ENCODE measurements at places on chromosomes 3 and 15.
A peak's percentile ranks its signal among the peaks of the same experiment; 100 is the strongest.

GRCh38 chr3:4233488-4233887, 69.7 kb upstream of the SETMAR start:
- DNase-seq, result no peak

- no peak for DNase-seq
These were observed 37.5 kb downstream of the NBEAL2 start for GRCh38 chr3:47016934-47017435.

DNA sequence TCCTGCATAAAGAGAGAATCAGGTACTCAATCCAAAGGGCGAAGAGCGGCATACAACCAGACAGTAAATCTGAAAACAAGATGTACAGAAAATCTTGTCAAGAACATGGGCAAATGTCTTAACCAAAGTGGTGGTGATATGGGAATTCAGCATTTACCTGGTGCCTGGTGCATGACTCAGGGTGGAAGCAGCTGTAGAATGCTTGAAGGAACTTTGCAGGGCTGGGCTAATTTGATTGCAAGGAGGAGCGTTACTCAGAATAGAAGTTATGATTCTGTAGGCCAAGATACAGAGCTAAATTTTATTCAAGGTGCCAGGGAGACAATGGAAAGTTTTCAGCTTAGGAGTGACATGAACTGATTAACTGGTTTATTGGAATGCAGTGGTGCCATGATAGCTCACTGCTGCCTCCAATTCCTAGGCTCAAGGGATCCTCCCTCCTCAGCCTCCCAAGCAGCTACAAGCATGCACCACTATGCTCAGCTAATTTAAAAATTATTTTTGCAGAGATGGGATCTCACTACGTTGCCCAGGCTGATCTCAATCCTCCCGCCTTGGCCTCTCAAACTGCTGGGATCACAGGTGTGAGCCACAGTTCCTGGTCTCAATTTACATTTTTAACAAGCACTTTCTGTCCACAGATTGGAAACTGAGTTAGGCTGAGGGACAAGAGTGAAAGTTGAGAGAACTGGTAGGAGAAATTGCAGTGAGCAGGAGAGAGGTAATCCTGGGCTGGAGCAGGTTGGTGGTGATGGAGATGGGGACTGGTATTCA, 91.5 kb upstream of the TBC1D5 start:
- no peak for DNase-seq

- DNase-seq, result no peak
These were observed 19.2 kb upstream of the MUSTN1 start for GRCh38 chr3:52854013-52854412.

- no peak for DNase-seq
These were observed 214.4 kb downstream of the THSD4 start for GRCh38 chr15:71329497-71330260.

DNA sequence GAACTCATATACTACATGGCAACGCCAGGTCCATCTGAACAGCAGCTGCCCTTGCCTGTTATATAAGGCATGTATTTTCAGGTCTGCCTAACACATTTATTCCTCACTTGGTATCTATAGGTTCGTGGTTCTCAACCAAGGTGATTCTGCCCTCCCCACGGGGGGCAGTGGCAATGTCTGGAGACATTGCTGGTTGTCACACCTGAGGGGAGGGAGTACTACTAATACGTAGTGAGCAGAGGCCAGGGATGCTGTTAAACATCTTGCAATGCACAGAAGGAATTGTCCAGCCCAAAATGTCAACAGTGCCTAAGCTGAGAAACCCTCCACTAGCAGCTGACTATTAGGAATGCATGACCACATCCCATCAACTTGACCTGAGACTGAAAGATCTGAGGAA, 32.6 kb downstream of the ADAMTS9 start:
- DNase-seq, result no peak

DNA sequence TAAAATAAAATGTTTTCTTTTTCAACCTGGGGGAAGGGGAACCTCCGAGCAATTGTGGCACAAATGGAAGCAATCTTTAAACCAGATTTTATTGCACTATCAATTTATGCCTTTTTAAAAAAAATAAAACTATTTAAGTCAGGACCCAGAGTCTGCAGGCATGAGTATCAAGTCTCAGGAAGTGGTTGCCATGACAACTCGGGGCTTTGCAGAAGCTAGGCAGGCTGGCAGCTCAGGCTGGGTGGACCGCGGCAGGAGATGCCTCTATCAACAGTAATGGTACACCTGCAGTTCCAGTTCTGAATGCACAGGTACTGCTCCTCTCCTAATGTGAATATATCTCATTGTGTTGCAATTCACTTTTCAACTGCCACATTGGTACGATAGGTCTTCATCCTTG, 447.7 kb downstream of the GABRG3 start:
- peak; percentile 34 for DNase-seq

- DNase-seq, result peak; percentile 40
These were observed 28.4 kb upstream of the SMAD3 start for GRCh38 chr15:67036775-67037555.

DNA sequence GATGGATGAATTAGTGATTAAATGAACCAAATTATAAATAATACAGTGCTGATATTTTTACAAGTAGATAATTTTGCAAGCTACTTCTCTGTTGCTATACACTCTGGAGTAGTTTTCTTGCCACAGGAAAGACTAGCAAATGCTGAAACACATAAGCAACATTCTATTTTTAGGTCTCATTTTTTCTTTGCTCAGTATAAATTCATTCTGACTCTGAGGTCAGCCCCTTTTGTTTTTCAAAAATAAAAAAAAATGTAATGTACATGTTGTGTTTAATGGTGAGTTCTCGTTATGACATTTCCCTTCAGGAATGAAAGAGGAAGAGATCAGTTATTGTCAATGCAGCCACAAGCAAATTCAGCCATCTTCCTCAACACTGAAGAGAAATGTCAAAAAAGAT, 24.9 kb downstream of the GJD2 start:
- no peak for DNase-seq
